Vagina (tissue), 2 donors: ENCODE measurements at places on chromosomes 6 and 20.

- no peak for DNase-seq
These were observed 447.0 kb downstream of the LMBRD1 start for GRCh38 chr6:69349771-69350170.

DNA sequence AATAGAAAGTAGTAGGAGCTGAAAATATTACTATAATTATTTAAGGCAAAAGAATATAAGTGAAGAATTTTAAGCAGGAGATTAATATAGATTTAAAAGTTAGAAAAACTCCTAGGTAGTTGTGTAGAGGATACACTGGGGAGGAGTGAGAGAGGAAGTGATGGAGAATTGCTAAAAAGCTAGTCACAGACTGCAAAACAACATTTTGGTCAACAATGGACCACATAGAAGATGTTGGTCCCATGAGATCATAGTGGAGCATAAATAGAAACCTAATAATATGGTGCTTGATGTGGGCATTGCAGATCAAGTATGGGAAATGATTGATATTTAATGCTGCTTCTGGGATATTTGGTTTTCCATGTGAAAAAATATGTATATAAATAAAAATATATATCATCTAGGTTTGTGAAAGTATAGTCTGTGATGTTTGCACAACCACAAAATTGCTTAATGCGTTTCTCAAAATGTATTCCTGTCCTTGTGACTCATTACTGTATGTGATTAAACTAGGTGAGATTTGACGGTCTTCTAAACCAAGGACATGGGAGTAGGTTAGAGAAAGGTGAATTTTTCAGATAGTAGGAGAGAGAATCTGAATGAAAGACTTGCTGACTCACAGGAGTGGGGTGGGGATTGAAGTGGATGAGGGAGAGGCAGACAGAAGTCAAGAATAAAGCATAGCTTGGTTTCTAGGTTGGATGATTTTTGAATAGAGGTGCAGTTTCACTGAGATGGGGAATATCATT lies 174.0 kb downstream of the BCKDHB start:
- no peak for DNase-seq

GRCh38 chr20:56414842-56415765 lies 3.0 kb downstream of the CASS4 start:
- no peak for DNase-seq

- DNase-seq: no peak
These were observed 52.2 kb downstream of the NPEPL1 start for GRCh38 chr20:58744836-58745235.

- no peak for DNase-seq
These were observed 42.3 kb downstream of the SLC22A23 start for GRCh38 chr6:3414327-3415081.

GRCh38 chr6:6981681-6982322 lies 126.0 kb upstream of the RREB1 start:
- no peak for DNase-seq

GRCh38 chr6:99933129-99933528 lies 60.9 kb downstream of the MCHR2 start:
- no peak for DNase-seq

DNA sequence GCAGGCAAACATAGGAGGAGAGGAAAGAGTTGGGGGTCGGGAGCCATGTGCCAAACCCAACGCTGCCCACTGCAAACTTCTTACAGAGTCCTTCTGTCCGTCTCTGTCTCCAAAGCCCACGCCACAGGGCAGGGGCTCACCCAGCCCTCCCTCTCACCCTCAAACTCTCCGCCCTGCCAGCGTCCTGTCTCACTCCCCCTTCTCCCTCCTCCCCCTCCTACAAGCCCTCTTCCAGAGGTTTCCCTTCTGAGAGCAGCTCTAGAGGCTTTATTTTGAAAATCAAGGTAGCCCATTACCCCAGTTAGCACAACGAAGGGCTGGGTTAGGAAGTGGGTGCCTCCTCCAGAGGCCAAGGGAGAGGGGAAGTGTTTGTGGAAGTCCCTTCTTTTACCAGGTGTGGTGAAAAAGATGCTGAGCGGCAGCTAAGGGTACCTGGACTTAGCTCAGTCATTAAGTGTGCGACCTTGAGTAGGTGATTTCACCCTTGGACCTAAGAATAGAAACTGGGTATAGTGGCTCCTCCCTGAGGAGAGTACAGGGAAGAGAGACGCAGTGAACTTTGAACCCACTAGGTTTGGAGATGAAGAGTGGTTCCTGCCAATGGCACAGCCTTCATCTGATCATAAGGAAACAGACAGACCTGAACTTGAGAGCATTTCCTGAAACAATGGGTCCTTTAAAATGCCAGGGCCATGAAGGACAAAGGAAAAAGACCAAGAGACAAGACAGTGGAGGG lies 123.8 kb downstream of the BANF2 start:
- no peak for DNase-seq

DNA sequence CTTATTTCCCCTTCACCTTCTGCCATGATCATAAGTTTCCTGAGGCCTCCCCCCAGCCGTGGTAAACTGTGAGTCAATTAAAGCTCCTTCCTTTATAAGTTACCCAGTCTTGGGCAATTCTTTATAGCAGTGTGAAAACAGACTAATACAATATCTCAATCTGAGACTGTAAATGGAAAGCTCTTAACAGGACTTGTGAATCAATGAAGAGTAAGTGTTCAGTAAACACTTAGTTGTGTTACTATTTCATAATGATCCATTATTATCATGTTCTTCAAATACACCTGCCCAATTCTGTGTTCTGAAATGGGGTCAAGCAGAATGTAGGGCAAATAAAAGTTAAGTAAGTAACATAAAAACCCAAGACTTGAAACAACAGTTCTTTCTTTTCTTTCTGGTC lies 266.2 kb downstream of the TENT5A start:
- no peak for DNase-seq
